ENCODE measurements at places on chromosomes 12 and 14.

DNA sequence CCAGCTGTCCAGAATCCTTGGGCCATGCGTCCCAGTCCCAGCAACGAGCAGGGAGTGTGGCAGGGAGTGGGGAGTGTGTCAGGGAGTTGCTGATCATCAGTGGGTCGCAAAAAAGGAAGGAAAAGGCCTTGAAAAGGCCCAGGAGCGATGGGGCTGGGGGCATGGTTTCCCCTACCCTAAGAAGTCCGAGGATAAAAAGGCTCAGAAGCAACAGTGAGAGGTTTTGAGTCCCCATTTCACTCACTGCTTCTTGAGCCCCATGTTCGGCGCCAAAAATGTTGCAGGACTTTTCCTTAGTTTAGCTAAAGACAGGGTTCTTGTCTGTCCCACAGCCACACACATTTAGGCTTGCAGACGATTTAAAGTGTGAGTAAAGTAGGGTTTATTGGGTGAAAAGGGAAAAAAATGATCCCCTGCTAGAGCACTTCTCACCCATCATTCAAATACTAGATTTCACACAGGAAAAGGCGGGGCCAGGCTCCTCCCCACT lies 189.5 kb downstream of the KCNC2 start:
- no peak for DNase-seq

- DNase-seq = no peak
Measured at GRCh38 chr12:30996752-30997151, 70.2 kb downstream of the TSPAN11 start.

DNA sequence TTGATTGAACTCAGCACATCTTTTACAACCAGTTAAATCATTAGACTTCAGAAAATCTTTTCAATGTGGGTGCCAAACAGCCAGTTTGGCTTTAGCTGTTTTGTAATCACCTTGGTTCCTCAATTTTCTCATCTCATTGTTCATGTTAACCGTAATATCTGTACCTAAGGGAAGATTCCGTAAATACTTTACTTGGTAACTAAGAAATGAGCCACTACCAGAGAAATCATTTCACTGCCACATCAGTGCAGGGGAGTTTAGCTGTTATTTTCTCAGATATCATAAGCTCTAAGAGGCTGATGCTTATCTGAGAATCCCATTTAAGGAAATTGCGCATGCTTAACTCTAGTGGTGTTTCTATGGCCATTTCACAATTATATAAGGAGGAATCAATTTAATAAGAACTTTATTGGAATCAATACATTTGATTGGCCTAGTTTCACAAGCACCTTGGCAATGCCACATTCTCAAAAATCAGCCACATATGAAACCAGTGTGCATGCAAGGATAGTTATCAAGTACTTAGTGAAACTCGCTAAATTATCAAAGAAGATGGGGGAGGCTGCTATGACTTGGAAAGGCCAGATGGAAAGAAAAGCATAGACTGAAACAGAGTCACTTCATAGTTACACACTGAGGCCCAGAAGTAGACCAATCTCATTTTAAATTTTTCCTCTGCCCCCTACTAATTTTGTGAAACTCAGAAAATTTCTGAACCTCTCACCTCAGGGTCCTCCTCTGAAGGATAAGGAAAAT lies 28.1 kb upstream of the IL22 start:
- DNase-seq = no peak

GRCh38 chr12:92639017-92639416 lies 63.8 kb upstream of the PLEKHG7 start:
- no peak for DNase-seq

GRCh38 chr14:37874429-37875109 lies 279.1 kb downstream of the TTC6 start:
- DNase-seq = peak; percentile 43

DNA sequence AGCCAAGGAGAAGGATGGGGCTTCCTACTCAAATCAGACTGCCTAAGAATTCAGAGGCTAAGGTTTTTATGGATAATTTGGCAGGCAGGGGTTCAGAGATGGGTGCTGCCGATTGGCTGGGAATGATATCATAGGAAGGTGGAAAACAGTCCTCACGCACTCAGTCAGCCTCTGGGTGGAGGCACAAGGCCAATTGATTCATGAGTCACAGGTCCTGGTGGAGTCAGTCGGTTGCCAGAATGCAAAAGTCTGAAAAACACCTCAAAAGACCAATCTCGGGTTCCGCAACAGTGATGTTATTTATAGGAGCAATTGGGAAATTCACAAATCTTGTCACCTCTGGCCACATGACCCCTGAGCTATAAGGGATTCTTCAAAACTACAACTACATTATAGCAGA lies 105.5 kb downstream of the GXYLT1 start:
- no peak for DNase-seq

All from GM19239 (cell line).